ENCODE measurements at places on chromosomes 5 and 9.

GRCh38 chr5:159486836-159487235 is 156.5 kb upstream of the IL12B start:
- no peak for DNase-seq
- H3K4me3 ChIP-seq: no peak overlapping the region
- H3K27me3 ChIP-seq: no peaks in the 10 kb centered on the region

DNA sequence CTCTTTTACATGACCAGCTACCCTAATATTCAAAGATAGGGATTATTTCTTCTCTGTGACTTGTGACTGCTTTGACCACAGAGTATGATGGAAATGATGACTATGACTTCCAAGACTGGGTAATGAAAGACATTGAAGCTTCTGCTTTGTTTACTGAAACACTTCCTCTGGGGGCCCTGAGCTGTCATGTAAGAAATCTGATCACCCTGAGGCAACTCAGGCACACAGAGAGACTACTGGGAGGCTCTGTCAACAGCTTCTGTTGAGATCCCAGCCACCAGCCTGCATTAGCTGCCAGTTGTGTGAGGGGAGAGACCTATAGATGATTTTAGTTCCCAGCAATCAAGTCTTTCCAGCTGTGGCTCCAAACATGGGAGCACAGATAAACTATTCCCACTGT is 76.5 kb downstream of the KCTD16 start:
- H3K27ac ChIP-seq: no peak overlapping the region
- no peak for DNase-seq
- peaks cover 28% of the 10 kb centered on the region for H3K27me3 ChIP-seq
- H3K4me3 ChIP-seq: no peak overlapping the region
- no peaks in the 10 kb centered on the region for H3K36me3 ChIP-seq

DNA sequence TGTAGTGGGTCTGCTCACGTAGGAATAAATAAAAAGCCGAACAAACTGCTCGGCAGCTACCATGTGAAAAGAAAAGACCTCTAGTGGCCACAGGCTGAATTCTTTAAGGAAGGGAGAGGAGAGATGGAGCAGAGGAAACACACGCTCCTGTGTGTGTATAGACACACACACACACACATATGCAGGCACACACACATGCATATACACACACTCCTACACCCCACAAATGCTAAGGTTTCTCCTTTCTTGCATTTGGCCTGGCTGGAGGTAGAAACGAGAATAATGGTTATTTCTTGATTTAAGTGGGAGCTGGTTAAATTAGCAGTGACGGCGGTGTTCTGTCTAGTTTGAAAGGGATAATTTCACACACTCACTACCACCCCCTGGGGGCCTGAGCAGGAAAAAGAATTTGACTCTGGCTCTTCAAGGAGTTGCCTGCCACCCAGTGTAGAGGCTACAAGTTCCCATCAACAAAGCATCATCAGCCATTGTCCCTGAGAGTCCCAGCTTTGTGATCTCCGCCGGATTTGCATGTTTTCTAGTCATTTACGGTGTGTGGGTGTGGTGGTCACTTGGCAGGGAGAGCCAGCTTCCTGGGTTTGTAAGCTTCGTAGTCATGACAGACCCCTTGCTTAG is at the start of gene INSYN2B:
TSS of gene INSYN2B (minus strand) at position 78 of the 636 bp plus-strand sequence. CDS start 96,597 bp downstream, outside the sequence.
- peak within 1 kb of the TSS; percentile 35 for H3K4me3 ChIP-seq
- no peaks in the 10 kb centered on the region for H3K27me3 ChIP-seq
- peak; percentile 76 for DNase-seq
- H3K4me1 ChIP-seq: peaks cover 31% of the 10 kb centered on the region
- peak within 1 kb of the TSS; percentile 95 for H3K27ac ChIP-seq
- H3K36me3 ChIP-seq: no peaks in the 10 kb centered on the region

GRCh38 chr5:64344501-64344900 is 161.3 kb upstream of the RGS7BP start:
- H3K36me3 ChIP-seq: no peaks in the 10 kb centered on the region
- H3K4me3 ChIP-seq: no peak overlapping the region
- H3K27ac ChIP-seq: no peak overlapping the region
- DNase-seq: no peak
- peaks cover 16% of the 10 kb centered on the region for H3K4me1 ChIP-seq

- no peak for DNase-seq
- H3K4me3 ChIP-seq: no peak overlapping the region
- no peak overlapping the region for H3K27ac ChIP-seq
- H3K4me1 ChIP-seq: peaks cover 5% of the 10 kb centered on the region
Measured at GRCh38 chr9:115972362-115972761, 181.2 kb upstream of the PAPPA start.

DNA sequence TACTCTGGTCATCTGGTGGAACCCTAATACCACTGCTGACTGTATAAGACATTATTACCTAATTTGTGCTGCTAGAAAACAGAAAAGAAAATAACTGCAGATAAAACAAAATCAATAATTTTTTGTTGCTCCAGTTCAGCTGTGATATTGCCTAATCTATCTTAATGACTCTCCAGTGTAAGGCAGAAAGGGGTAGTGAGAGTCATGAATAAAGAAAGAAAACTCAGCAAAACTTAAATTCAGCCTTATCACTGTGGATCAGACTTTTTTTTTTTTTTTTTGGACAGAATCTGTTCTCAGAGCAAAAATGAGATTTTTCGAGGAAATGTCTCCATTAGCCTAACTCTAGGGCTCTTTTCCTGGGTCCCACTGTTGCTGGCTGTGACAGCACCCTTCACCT is 1.1 kb upstream of the DOCK2 start:
- H3K4me1 ChIP-seq: no peaks in the 10 kb centered on the region
- H3K27ac ChIP-seq: no peak overlapping the region
- no peak overlapping the region for H3K4me3 ChIP-seq
- no peak for DNase-seq
- H3K36me3 ChIP-seq: no peaks in the 10 kb centered on the region
- H3K27me3 ChIP-seq: no peaks in the 10 kb centered on the region

DNA sequence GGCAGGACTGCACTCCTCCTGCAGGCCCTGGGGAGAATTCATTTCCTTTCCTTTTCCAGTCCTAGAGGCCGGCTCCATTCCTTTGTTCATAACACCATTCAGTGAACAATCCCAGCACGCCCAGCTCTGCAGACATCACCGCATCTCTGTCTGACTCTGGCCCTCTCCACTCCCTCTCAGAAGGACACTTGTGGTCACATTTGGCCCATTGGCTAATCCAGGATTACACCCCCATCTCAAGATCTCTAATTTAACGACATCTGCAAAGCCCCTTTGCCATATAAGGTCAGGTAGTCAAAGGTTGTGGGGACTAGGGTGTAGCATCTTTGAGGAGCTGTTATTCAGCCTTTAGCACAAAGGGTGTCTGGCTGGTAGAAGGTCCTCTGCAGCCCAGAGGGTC is 185.0 kb upstream of the DAP start:
- H3K27ac ChIP-seq: no peak overlapping the region
- DNase-seq: no peak
- no peaks in the 10 kb centered on the region for H3K4me1 ChIP-seq

DNA sequence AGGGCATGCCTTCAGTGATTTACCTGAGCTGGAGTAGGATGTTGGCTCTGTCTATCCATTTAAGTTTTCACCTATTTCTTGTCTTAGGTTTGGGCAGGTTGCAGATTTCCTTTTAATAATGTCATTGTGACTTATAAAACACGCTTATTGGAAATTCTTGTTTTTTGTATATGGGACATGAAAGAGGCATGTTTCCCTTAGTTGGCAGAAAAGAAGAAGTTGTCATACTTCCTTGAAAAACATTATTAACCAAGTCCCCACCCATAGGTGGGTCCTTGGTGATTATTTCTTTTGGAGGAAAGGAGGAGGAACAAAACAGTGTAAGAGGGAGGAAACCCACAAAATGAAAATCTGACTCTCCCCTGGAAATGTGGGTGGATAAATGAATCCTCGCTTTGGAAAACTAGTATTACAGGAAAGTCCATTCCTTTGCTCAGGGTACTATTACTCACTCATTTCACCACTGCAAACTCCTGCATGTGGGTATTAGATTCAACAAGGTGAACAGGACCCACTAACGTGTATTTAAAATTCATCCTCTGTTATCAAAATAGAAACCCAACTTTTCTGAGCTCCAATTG is 9.3 kb downstream of the CER1 start:
- H3K4me1 ChIP-seq: no peaks in the 10 kb centered on the region
- H3K36me3 ChIP-seq: no peaks in the 10 kb centered on the region
- no peak overlapping the region for H3K27ac ChIP-seq

- H3K4me3 ChIP-seq: no peak overlapping the region
- H3K4me1 ChIP-seq: peaks cover 15% of the 10 kb centered on the region
- no peaks in the 10 kb centered on the region for H3K27me3 ChIP-seq
- H3K27ac ChIP-seq: peak overlapping the region; percentile 67
Measured at GRCh38 chr9:93119703-93119952, 14.4 kb downstream of the NINJ1 start.

- H3K27me3 ChIP-seq: no peaks in the 10 kb centered on the region
- H3K4me3 ChIP-seq: no peak overlapping the region
- no peaks in the 10 kb centered on the region for H3K36me3 ChIP-seq
Measured at GRCh38 chr5:34015120-34015822, 7.4 kb upstream of the AMACR start.

- DNase-seq: no peak
- H3K27me3 ChIP-seq: peaks cover 97% of the 10 kb centered on the region
- peak overlapping the region; percentile 13 for H3K4me3 ChIP-seq
- no peak overlapping the region for H3K27ac ChIP-seq
Measured at GRCh38 chr5:159098603-159099436, 896 bp downstream of the EBF1 start.

- no peak overlapping the region for H3K4me3 ChIP-seq
- H3K36me3 ChIP-seq: no peaks in the 10 kb centered on the region
- no peaks in the 10 kb centered on the region for H3K4me1 ChIP-seq
- no peak for DNase-seq
Measured at GRCh38 chr9:10843151-10843550, 230.3 kb upstream of the PTPRD start.

GRCh38 chr5:121919046-121919445 is 42.7 kb upstream of the SRFBP1 start:
- no peak overlapping the region for H3K4me3 ChIP-seq
- DNase-seq: no peak
- no peaks in the 10 kb centered on the region for H3K36me3 ChIP-seq

- no peak overlapping the region for H3K27ac ChIP-seq
- no peak for DNase-seq
- no peaks in the 10 kb centered on the region for H3K4me1 ChIP-seq
- H3K27me3 ChIP-seq: no peaks in the 10 kb centered on the region
- H3K36me3 ChIP-seq: no peaks in the 10 kb centered on the region
Measured at GRCh38 chr5:66239034-66239433, 94.9 kb downstream of the SREK1 start.

- H3K4me1 ChIP-seq: no peaks in the 10 kb centered on the region
- DNase-seq: no peak
- no peaks in the 10 kb centered on the region for H3K36me3 ChIP-seq
- H3K27me3 ChIP-seq: no peaks in the 10 kb centered on the region
- no peak overlapping the region for H3K27ac ChIP-seq
Measured at GRCh38 chr5:83378624-83379289, 92.8 kb upstream of the VCAN start.

DNA sequence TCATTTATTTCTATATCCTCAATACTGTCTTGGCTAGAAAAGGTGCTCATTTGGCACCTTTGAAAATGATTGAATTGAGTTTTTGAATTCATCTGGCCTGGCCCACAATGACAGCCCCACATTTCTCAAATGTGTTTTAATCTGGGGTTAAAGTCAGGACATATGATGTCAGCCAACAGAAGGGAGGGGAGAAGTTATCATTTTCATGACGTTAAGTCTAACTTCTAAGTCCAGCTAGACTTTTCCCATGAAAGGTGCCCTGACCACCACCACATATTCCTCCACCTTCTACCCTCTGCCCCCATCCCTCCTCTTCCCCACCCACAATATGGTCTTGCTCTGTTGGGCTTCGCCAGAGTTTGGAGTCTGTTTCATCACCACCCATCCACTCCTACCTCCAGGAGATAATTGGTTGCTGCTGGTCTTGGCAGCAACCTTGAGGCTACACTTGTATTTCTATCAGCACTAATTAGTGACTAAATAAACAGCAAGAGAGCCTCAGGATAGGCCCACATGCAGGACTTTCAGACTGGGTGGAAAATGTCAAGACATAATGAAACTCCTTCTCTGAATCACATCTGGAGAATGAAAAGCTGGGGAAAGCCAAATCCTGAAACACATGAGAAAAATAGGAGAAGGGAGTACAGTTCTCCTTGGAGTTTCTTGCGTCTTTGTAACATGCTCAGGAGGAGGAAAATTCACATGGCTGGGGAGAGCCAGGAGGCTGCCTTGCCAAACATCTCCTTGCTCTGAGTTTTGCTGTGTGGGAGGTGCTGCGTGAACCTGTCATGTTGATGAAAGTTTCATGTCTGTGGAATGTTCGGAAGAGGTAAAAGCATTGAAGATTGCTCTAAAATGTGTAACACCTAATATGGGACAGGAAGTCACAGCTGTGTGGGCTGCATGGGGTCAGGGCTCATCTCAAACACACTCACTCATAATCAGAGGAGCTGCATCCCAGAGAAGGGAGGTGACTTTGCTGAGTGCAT is 544.7 kb upstream of the KLF4 start:
- DNase-seq: no peak
- no peak overlapping the region for H3K4me3 ChIP-seq
- H3K27me3 ChIP-seq: no peaks in the 10 kb centered on the region
- no peak overlapping the region for H3K27ac ChIP-seq
- peaks cover 7% of the 10 kb centered on the region for H3K4me1 ChIP-seq
- no peaks in the 10 kb centered on the region for H3K36me3 ChIP-seq

GRCh38 chr5:175696139-175696854 is 38.4 kb downstream of the HRH2 start:
- DNase-seq: peak; percentile 62
- H3K36me3 ChIP-seq: no peaks in the 10 kb centered on the region
- no peaks in the 10 kb centered on the region for H3K4me1 ChIP-seq
- H3K27ac ChIP-seq: no peak overlapping the region

GRCh38 chr9:105698348-105698870 is 4.1 kb downstream of the TMEM38B start:
- no peak overlapping the region for H3K4me3 ChIP-seq
- no peaks in the 10 kb centered on the region for H3K27me3 ChIP-seq
- H3K27ac ChIP-seq: no peak overlapping the region
- peaks cover 5% of the 10 kb centered on the region for H3K4me1 ChIP-seq

GRCh38 chr5:176875783-176876505 is 23.2 kb downstream of the HK3 start:
- H3K4me3 ChIP-seq: no peak overlapping the region
- H3K36me3 ChIP-seq: no peaks in the 10 kb centered on the region

GRCh38 chr9:135604437-135605237 is 34.7 kb downstream of the GLT6D1 start:
- H3K36me3 ChIP-seq: no peaks in the 10 kb centered on the region
- H3K27ac ChIP-seq: no peak overlapping the region
- no peaks in the 10 kb centered on the region for H3K4me1 ChIP-seq
- peaks cover under 1% of the 10 kb centered on the region for H3K27me3 ChIP-seq
